ENCODE measurements at places on chromosomes 12 and 14.

DNA sequence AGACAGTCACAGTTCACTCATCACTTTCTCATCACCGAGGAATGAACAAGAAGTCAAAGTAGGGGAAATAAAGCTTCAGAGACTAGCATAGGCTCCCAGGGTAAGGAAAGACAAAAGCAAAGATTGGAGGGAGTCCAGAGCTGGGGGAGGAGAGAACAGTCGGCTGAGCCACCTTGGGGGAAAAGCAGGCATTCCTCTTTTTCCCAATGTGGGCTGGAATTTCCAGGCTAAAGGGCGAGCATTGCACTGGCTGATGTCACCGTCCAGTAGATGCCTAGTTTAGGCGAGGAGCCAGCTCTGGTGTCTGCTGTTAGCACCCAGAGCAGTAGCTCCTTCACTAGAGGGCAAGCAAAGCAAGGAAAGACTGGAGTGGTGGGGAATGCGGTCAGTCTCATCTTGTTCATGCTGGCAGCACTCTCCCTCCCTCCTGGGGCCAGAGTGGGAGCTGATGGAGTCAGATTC lies 8.5 kb upstream of the KRT75 start:
- peak; percentile 60 for DNase-seq

- DNase-seq, result no peak
Measured at GRCh38 chr12:90030726-90031125, 322.1 kb upstream of the ATP2B1 start.

- no peak for DNase-seq
Measured at GRCh38 chr12:108622921-108623514, 10.7 kb downstream of the SELPLG start.

DNA sequence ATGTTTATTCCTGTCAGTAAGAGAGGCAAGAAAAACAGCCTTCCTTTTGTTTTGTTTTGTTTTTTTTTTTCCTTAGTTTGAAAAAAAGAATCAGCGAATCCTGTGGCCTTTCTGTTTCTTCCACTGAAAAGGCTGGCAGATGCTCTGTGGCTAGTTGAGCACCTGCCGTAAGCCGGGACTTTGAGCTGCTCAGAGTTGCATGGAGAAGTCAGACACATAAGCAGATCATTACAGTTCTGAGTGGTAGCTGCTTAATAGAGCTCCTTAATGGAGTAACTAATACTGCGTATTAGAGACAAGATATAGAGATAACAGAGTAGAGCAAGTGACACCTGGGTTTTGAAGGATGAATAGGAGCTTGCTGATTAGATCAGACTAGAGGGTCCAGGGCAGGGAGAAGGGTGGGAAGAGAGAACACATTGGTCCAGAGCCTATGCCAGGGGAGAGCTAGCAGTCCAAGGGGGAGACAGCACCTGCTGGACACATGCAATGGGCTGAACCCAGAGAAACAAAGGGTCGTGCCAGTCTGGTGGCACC lies 129.4 kb downstream of the TSPAN9 start:
- no peak for DNase-seq

Data from fibroblast of skin of left quadriceps (primary cell).